ENCODE measurements at places on chromosomes 11 and 22.
A peak's percentile ranks its signal among the peaks of the same experiment; 100 is the strongest.

GRCh38 chr11:73521621-73522020 is 76.3 kb downstream of the FAM168A start:
- DNase-seq: peak; percentile 16

DNA sequence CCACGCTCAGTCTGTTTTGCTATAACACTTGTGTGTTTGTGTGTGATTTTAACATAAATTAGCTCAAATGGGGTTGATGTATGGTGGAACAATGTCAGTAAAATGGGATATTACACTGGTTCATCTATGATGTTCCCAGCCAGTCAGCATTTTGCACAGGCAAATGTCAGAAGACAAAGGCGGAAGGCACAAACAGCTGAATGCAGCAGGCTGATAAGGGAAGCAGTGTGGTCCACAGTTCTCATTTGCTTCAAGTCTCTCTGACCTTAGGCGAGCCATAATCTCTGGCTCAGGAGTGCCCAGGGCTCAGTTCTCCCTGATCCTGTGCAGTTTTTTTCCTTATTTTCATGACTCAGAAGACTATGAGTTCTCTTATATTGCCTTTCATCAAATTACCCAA is 102.7 kb downstream of the FAR1 start:
- no peak for DNase-seq

DNA sequence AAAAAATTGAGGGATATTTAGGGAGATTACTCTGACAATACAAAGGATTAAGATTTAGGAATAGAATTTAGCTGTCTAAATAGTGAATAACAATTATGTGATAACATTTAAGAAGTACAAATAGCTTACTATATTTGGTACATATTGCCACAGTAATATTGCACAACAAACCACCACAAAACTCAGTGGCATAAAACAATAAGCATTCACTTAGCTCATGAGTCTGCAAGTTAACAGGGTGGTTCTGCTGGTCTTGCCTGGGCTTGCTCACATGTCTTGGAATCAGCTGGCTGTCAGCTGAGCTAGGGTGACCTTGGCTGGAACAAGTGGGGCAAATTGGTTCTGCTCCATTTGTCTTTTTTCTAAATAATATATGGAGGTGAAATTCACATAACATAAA is 115.1 kb downstream of the DCDC1 start:
- no peak for DNase-seq

- no peak for DNase-seq
Observed at GRCh38 chr11:78838417-78838816, 263.8 kb upstream of the NARS2 start.

GRCh38 chr11:68678031-68678441 is 6.3 kb upstream of the GAL start:
- DNase-seq: no peak

GRCh38 chr11:83693306-83693992 is 407.3 kb upstream of the CCDC90B start:
- DNase-seq: no peak

- no peak for DNase-seq
Observed at GRCh38 chr11:79472819-79473529, 32.1 kb upstream of the TENM4 start.

DNA sequence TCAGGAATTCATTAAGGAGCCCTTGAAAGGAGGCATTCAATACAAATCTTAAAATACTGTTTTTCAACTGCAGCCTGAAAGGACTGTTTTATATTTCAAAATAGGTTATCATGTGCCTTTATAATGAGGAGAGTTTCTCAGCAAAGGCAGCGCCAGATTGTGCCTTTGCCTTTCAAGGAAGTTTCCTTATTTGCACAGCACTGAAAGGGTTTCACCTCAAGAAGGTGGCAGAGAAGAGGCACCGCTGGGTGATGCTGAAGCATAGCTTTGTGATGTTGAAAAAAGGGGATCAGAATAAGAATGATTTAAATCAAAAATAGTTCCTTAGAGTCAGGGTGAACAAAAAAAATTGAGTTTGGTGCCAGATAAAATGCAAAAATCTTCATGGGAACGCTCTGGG is 601.0 kb upstream of the KIRREL3 start:
- no peak for DNase-seq

DNA sequence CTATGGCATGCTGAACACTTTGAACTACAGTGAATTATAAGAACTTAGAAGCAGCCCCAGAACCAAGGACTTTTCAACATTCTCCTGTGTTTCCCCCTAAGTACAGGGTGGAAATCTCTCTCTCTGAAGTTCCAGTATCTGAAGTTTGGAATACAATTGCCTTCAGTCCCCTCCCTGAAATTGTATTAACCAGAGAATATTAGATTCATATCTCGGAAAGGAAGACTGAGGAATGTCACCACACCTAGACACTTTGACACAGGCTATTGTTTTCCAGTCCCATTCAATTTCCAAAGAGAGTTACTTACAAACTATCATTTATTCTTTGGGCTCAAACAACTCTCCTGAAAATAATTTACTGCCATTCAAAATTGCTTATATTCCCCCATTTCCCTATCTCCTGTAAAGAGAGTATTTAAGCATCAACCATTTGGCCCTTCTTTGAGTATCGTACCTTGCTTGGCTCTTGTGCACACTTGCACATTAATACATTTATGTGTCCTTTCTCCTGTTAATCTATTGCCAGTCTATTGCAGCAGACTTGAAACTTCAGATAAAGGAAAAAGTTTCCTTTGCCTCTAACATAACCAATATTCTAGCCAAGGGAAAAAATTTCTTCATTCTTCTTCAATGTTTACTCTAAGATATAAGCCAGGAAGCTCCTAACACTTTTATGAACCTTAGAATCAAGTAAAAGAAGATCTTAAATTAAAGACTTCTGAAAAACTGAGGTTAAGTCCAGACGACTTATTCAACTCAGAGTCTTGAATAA is 402.4 kb upstream of the DDI1 start:
- DNase-seq: no peak

- DNase-seq: no peak
Observed at GRCh38 chr11:21897752-21898151, 295.1 kb upstream of the ANO5 start.

DNA sequence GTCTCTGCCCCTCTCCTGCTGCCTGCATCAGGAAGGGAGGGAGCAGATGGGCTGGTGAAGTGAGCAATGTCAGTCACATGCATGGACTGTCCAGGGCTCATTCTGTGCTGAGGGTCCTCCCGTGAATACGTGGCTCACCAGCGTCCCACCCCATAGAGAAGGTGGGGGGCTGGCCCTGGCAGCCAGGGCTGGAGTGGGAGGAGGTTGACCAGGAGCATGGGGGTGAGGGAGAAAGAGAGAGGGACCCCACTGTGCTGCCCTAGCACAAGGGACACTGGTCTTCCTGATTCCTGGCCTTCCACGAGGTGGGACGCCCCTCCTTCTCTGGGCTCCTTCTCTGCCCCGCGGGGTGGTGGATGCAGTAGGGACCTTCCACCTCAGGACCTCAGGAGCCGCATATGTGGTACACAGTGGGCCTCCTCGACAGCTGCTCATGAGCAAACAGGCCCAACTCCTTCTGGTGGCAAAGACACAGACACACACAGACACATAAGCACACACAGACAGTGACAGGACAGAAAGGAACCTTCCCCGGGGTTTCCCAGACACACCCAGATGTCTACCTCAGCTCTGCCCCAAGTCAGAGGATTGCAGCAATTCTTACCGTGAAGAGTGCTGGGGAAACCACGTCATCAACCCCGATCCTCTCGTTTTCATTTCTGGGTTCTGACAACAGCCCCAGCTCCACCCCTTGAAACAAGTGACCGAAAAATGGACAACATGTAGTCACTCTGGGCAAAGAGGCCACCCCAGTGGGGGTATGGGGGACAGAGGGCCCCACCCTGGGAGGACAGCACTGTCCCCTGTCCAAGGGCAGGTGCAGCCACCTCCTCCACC is 3.6 kb upstream of the APOBEC3A start:
- DNase-seq: no peak

DNA sequence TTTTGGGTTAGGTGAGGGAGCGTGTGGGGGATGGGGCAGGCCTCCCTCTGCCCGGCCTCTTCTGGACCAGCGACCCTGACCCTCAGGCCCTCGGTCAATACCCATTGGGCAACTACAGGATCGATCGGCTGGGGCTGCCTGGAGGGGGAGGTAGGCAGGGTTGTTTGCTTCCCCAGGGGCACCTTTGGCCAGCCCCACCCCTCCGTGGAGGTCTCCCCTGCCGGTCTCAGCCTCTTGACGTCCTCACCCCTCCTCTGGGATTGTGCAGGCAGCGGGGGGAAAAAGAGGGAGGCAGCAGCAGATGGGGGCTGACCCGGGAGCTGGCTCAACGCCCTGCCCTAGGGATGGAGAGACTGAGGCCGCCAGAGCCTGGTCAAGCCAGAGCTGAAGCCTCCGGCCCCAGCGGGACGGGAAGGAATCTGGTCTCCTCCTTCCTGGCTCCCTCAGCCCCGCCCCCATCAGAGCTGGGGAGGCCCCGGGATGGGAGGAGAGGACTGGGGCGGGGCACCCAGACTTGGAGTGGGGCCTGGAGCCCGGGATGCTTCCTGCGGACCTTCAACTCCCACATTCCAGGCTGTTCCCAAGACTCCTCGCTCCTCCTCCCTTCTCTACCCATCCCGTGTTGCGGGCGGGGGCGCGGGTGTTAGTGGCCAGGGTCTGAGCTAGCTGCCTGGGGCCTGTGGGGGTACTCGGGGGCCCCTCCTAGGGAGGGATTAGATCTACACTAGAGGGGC is 14.4 kb upstream of the CDC42EP1 start:
- DNase-seq: no peak

GRCh38 chr11:105740164-105740903 is 130.5 kb downstream of the GRIA4 start:
- DNase-seq: no peak

DNA sequence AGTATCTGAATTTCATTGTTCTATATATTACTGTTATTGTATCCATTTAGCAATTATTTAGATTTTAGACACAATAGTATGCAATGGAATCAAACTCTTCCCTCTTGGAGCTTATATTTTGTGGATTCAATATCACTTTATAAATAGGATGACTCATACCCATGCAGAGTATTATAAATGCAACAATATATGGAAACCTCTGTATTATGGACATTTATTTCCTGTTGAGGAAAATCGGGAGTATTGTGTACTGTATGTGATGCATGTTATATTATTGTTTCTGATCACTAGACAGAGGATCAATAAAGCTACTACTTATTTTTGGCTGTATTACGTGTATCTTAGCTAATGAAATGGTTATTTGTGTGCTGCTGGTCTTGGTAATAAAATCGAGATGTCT is 770 bp downstream of the METTL15 start:
- no peak for DNase-seq

DNA sequence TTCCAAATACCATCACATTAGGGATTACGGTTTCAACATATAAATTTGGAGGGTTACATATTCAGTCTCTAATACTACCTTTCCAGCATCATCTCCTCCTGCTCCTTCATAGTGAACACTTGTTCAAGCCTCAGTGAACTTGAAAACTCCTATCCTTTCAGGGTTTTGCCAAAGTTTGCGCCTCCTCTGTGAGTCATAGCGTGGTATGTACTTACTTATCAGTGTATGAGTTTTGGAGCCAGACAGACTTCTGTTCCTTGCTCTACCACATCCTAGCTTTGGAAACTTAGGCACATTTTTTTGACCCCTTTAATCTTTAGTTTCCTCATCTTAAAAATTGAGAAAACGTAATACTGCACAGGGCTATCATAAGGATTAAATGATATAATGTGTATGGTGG is 160.1 kb upstream of the ZC3H12C start:
- DNase-seq: no peak

- DNase-seq: no peak
Observed at GRCh38 chr11:92643827-92644226, 325.6 kb upstream of the MTNR1B start.

GRCh38 chr22:39179841-39180335 is 27.4 kb upstream of the CBX7 start:
- DNase-seq: no peak

DNA sequence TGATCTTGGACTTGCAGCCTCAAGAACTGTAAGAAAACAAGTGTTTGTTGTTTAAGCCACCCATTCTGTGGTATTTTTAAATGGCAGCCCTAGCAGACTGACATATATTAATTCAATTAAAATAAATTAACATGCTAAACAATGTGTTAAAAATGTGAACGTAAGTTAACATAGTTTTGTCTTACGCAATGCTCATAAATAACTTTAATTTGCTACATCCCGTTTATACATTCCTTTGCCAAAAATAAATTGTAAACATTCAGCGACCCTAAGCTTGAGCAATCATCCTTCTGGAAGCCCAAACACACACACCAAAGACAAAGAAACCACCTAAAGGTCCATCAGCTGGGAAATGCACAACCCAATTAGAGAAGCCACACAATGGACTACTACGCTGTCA is 70.4 kb downstream of the CELSR1 start:
- no peak for DNase-seq

- DNase-seq: no peak
Observed at GRCh38 chr11:114202011-114202609, 94.1 kb upstream of the NNMT start.

GRCh38 chr22:49963647-49964026 is 3.1 kb downstream of the PIM3 start:
- DNase-seq: no peak

DNA sequence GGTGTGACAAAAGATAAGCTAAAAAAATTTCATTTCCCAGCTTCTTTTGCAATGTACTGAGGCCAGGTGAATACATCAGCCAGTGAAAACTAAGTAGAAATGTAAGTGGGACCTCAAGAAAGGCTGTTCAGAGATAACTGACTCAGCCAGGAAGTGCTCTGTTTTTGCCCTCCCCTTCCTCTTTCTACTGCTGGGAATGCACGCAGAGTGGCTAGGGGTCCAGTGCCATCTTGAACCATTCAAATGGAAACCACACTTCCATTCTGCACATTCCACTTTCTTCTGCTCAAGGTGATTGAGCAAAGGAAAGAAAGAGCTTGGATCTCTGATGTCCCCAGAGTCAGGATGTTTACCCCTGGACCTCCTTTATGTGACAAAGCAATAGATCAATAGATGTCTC is 27.8 kb upstream of the LMO2 start:
- DNase-seq: no peak

- DNase-seq: no peak
Observed at GRCh38 chr11:57133366-57134038, 48.3 kb upstream of the LRRC55 start.

DNA sequence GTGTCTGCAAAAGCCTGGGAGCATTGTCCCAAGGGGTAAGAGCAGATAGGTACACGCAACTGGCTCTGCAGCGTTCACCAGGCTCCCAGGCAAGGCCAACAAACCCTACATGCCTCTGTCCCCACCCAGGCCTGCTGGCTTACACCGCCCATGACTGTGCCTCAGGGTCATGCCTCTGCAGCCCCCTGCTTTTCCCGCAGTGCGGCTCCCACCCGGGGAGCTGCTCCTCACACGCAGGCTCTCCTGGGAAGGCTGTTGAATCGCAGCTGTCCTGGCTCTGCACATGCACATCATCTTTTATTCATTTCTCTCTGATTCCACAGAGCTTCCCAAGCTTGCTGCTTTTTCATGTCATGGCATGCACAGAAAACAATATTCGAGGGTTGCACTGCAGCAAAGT is 29.2 kb upstream of the B3GAT1 start:
- no peak for DNase-seq

GRCh38 chr22:37275622-37276021 is 6.7 kb upstream of the CYTH4 start:
- no peak for DNase-seq

DNA sequence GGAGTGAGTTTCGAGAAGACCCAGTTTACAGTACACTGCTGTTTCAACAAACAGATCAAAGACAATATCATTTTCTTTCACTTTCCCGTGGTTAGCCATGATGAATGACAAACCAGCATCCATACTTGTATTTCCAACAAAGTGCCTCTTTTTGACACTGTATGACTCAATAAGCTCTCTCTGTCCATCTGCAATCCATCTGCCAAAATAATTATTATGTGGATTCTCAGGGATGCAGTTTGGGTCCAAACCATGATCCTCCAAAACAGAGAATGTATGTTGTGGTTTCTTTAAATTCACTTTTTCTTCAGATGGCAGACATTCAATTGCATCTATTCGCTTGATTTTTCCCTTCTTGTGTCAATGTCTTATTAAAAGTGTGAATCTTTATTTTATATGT is 37.8 kb upstream of the RASD2 start:
- DNase-seq: no peak
